Activated B cell treated with CpG ODN at 0.5 μM for 24 hours (primary cell): ENCODE measurements at places on chromosomes 6 and 20.

DNA sequence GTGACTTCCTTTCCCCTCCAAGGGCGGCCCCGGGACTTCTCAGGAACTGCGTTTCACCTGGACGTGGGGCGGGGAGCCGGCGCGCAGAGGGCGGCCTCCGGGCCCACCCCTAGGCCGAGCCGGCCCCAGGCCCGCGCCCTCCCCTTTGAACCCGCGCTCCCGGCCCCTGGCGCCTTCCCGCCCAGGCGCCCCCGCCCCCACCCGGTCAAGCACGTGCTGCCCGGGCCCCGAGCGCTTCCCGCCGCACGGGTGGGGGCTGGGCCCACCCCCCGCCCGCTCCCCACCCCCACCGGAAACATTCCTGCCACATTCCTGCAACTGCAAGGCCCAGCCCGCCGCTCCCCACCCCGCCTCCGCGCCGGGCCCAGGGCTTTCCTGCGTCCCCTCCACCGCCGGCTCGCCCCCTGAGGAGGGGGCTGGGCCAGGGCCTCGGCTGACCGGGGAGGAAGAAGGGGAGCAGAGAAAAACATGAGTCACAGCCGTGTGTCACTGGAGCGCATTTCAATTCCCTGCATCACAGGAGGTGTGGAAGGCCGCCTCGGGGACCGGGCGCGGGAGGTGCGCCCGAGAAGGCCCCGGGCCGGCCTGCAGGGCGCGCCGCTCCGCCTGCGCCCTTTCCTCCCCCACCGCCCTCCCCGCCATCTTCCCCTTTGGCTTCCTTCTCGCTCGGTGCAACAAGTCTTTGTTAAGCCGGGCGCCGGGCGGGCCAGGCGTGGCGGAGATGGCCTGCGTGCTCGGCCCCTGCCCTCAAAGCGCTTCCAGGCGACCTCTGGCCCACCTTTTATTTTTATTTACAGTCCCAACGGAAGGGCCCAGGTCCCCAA is 1.2 kb upstream of the HMGA1 start:
- H3K4me3 ChIP-seq, result peak overlapping the region; percentile 84
- peaks cover 40% of the 10 kb centered on the region for H3K4me1 ChIP-seq
- H3K27ac ChIP-seq, result peak overlapping the region; percentile 95
- H3K27me3 ChIP-seq, result no peaks in the 10 kb centered on the region

DNA sequence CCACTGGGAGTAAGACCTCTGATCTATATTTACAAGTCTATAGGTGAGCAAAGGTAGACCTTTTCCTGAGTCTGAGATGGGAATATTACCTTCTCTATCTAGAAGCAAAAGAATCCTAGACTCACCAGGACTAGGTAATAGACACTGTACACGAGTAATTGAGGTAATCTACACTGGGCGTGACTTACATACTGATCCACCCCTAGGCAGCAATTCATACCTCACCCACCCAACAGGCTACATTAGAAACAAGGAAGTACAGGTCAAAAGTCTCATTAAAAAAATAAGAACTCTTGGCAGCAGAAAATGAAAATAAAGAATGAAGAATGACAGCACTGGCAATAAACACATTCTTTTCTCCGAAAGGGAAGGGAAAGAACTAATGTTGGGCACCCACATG is 7.6 kb downstream of the CSNK2A1 start:
- peaks cover 90% of the 10 kb centered on the region for H3K4me1 ChIP-seq
- DNase-seq, result no peak
- no peak overlapping the region for H3K27ac ChIP-seq

GRCh38 chr20:1802385-1803060 is 92.7 kb upstream of the SIRPA start:
- H3K4me1 ChIP-seq, result peaks cover 25% of the 10 kb centered on the region
- DNase-seq, result peak; percentile 65
- H3K27me3 ChIP-seq, result no peaks in the 10 kb centered on the region
- H3K4me3 ChIP-seq, result peak overlapping the region; percentile 85

- no peaks in the 10 kb centered on the region for H3K36me3 ChIP-seq
- H3K4me3 ChIP-seq, result no peak overlapping the region
- H3K4me1 ChIP-seq, result no peaks in the 10 kb centered on the region
- DNase-seq, result no peak
- H3K27ac ChIP-seq, result no peak overlapping the region
- H3K27me3 ChIP-seq, result no peaks in the 10 kb centered on the region
Measured at GRCh38 chr20:9109566-9109965, 40.7 kb downstream of the PLCB4 start.

DNA sequence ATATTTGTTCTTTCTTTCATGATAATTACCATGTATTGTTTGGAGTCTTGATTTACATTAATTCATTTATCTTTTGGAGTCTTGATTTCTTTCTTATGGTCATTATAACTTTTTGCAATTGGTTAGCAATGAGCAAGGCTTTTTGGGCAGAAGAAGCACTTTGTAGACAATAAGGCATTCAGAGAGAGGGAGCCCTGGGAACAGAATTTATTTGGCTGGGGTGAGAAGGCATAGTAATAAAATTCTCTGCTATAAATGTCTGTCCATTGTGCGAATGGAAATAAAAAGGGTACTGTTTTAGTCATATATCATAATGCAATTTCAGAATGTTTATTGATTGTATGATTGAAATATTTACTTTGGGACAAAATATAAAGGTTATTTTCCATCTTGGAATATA is 147.0 kb downstream of the SLC35F1 start:
- no peak for DNase-seq
- no peaks in the 10 kb centered on the region for H3K4me1 ChIP-seq
- H3K27me3 ChIP-seq, result no peaks in the 10 kb centered on the region
- H3K27ac ChIP-seq, result no peak overlapping the region
- H3K4me3 ChIP-seq, result no peak overlapping the region

DNA sequence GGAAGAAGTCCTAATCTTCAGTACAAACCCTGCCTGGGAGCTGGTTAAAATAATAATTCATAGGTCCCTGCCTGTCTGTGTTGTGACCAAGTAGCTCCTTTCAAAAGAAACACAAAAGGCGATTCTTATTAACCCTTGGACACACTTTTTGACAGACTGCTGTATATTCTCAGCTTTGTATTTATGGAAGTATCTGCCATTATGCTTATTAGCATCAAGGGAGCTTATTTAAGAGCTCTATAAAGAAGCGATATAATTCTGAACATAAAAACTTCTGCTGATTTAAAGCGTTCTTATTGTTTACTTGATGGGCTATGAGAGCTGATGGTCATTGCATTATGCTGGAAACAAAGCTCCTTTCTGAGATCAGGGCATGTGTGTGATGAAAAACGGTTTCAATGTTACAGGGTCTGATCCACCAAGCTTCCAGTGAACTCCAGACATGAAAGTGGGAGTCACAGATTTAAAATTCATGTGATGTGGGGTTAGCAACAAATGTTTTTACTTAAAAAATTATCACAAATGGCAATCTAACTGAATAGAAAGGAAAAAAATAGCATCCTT is 181.8 kb upstream of the PDE10A start:
- DNase-seq, result no peak
- H3K4me3 ChIP-seq, result no peak overlapping the region
- peaks cover 42% of the 10 kb centered on the region for H3K27me3 ChIP-seq
- no peak overlapping the region for H3K27ac ChIP-seq

DNA sequence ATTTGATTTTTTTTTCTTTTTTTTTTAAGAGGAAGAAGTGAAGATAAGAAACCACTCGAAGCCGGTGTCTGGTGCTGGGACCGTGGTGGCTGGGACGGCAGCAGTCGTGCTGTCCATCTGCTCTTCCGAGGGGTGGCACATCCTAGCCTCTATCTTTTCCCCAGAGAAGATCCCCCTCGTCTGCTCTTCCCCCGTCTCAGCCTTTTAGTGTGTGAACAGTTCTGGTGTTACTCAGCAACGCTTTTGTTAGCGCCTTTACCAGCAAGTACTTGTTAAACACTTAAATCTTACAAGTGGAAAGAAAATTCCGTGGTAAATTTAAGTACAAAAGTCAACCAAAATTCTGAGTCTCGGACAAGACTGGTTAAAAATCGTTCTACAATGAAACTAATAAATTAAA is 90.1 kb downstream of the RSPH3 start:
- peak overlapping the region; percentile 54 for H3K4me3 ChIP-seq

- DNase-seq, result no peak
- no peaks in the 10 kb centered on the region for H3K4me1 ChIP-seq
- no peaks in the 10 kb centered on the region for H3K36me3 ChIP-seq
- peaks cover 4% of the 10 kb centered on the region for H3K27me3 ChIP-seq
Measured at GRCh38 chr6:130417951-130418350, 52.1 kb downstream of the TMEM200A start.

DNA sequence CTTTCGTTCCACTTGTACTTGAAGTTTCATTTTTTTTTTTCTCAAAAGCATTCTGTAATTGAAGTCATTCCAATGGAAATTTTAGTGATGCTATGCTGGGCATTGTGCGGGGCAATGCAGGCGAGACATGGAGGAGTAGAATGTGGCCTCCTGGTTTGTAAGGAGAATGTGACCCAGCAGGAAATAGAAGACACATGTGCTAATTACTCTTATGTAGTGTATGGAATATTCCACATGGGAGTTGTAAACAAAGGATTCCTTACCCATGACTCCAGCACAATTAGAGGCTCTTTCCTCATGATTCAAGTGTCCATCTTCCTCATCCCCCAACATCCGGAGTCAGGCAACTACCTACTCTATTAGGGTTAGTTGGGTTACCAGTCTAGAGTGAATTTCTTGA is 14.9 kb upstream of the RFPL4B start:
- H3K4me3 ChIP-seq, result no peak overlapping the region
- H3K27me3 ChIP-seq, result peaks cover 3% of the 10 kb centered on the region
- H3K27ac ChIP-seq, result no peak overlapping the region
- H3K4me1 ChIP-seq, result no peaks in the 10 kb centered on the region

- H3K4me3 ChIP-seq, result peak overlapping the region; percentile 64
- no peaks in the 10 kb centered on the region for H3K27me3 ChIP-seq
- H3K27ac ChIP-seq, result peak overlapping the region; percentile 92
Measured at GRCh38 chr20:5652626-5653553, 97.3 kb upstream of the SHLD1 start.
